ENCODE measurements at places on chromosomes 3 and 15.

DNA sequence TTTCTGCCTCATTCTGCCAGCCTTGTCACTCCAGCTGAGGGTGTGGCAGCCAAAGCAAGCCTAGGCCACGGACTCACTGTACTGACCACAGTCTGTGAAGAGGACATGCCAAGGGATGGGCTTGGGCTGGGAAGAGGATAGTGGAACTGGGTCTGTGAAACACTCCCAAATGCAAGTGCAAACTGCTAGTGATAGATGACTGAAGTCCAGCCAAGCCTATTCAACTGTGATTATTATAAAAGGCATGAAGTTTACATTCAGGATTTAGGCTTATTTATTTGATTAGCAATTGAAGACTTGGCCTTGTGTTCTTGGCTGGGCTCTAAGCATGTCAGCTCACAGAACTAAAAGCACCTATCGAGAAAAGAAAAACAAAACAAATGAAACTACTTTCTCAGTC, 84.9 kb upstream of the UBE2E1 start:
- DNase-seq: no peak

DNA sequence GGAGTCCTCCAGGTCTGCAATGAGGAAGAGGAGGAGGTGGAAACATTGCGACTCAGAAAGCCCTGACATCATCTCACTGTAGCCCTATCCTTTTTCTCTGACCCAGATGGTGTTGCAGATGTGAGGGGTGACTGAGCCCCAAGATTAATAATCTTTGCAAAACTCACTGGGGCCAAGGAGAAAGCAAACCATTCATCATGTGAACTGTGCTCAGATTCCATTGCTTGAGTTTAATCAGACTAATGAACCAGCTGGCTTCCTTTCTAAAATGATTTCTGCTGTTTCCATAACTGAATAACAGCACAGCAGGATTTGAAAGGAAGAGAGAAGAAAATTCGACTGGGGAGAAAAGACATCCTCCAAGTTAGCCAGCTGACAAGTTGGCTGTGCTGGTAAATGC, 13.4 kb upstream of the DGKG start:
- no peak for DNase-seq

- DNase-seq: no peak
These were observed 312.5 kb downstream of the TIGIT start for GRCh38 chr3:114606336-114606735.

DNA sequence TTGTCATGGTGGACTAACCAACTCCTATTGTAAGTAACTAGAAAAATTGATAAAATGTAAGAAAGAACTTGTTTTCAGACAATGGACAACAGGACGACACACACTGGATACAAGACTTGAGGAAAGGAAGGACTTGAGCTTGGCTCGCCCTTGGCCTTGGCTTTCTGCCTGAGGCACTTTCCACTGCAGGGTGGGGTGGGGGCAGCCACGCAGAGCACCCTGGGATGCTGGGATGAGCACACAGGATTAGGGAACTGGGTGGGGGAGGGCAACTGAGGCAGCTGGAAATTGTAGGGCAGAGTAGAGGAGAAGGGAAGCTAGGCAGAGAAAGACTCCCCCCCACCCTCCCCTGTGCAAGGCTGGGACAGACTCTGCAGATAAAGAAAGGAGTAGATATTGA, 25.5 kb upstream of the HHATL start:
- no peak for DNase-seq

GRCh38 chr3:79297245-79297960, 470.4 kb downstream of the ROBO1 start:
- DNase-seq: peak; percentile 76

DNA sequence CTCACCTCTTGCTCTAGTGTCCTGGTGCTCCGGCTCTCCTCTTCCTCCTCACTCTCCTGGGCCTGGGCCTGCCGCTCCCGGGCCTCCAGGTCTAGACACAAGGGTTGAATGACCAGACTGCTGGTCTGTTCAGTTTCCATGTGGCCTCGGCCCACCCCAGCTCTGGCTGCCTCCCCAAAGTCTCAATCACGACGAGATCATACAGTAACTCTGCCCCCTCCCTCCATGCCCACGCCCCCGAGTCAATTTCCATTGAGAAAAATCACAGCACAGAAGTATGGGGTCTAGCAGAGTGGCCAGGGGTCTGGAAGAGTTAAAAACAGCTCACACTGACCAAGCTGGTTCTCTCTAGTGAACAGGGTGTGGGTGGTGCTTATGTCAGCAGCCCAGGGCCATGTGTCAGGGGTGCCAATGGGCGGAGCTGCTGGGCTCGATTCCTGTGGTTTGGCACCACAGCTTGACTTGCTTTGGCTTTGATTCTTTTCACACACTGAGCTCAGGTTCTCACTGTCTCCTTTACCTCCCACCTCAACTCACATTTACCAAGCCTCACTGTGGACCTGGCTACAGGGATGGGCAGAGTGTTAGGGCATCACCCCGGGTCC, 6.9 kb downstream of the C15orf62 start:
- DNase-seq: no peak

DNA sequence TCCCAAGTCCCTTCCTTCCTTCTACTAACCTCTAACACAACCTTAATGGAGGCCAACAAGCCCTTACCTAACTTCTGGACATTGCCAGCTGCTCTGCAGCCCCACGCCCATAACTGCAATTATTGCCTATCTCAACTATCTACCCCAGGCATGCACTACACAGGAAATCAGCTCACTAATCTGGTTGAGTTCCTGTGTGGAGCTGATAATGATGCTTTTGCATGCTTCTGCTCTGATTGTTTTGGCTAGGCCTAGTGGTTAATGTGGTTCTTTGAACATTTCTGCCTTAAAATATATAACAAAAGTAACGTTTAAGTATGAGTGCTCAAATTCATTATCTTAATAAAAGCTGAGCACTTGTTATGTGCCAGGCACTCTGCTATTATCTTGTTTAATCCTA, 463.9 kb downstream of the MFSD1 start:
- no peak for DNase-seq

GRCh38 chr3:30664884-30665283, 58.5 kb downstream of the TGFBR2 start:
- no peak for DNase-seq

DNA sequence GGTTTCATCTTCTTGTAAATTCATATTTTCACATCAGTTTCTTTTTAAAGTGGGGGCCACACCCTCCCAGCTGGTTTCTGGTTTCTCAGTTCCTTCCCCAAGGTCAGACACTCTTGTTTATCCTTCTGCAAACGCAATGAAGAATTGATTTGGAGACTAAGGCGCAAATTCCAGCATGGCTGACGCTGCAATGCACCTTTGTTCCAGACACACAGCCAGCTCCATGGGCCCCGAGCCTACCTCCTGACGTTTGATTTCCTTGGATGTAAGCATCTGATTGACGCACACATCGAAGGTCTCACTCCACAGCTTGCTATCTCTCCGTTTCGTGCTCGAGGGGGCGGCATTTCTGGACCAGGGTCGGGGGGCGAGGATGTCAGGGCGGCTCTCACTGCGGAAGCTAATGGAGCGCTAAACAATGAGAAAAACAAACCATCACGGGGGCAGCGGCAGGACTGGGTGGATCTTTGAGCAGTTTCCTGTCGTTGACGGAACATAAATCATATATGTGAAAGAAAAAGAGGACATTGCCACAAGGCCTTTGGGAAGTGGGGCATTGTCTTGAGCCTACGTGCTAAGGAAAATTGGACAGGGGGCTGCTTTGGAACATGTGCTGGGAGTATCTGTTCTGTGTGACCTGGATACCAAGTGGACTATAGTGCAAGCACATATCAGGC, 46.9 kb downstream of the ARHGEF3 start:
- no peak for DNase-seq

DNA sequence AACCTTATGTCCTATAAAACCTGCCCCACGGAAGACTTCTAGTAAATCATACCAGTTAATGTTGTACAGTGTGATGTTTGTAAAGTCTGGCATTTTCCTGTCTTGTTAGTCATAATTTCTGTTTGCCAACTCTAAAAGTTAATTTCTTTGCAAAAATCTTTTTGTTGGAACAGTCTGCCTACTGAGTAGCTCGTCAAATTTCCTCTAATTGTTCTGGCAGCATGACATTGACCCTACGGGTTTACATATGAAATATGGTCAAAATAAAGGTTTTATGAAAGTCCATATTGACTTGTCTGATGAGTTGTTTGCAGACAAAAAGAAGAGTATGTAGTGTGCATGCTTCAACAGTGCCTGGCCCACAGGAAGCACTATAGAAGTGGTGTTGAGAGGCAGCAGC, 79.8 kb upstream of the SOX2 start:
- DNase-seq: no peak

DNA sequence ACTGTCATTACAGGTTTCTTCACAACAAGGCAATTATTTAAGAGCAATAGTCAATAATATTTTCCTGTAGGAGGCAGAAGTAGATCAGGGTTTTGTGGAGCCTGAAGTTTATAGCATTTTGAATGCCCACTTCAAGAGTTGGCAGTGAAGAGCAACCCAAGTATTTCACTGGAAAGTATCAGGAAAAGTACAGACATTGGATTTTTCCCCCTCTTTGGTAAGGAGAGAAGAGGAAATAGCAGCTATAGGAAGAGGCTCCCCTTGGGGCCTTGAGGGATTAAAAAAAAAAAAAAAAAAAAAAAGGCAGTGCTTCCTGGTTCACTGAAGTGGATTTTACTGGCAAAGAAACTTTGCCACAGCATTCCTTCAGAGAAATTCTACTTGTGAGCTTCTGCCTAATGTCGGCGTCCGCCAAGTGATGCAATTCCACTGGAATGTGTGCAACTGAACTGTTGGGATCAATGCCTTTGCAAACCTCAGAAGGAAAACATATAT, 5.7 kb upstream of the CNTN6 start:
- no peak for DNase-seq

- DNase-seq: no peak
These were observed 7.5 kb downstream of the DET1 start for GRCh38 chr15:88538972-88539371.

DNA sequence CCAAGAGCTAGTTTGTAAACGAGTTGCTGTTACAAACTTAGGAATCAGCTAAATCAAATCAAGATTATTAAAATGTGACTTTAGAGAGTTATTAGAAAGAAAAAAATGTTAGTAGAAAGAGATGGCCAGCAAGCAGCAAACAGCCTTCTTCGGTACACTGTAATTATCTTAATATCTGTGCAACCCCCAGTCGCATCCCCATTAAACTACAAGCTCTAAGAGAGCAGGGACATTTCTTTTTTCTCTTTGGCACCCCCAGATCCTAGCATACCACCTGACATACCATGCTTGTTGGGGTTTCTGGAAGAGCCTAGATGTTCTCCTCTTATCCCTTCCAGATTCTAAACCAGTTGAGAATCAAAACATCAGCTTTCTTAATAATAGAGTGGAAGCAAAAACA, 45.1 kb upstream of the LIPC start:
- DNase-seq: no peak

GRCh38 chr3:141603473-141604035, 116.7 kb downstream of the RASA2 start:
- no peak for DNase-seq

DNA sequence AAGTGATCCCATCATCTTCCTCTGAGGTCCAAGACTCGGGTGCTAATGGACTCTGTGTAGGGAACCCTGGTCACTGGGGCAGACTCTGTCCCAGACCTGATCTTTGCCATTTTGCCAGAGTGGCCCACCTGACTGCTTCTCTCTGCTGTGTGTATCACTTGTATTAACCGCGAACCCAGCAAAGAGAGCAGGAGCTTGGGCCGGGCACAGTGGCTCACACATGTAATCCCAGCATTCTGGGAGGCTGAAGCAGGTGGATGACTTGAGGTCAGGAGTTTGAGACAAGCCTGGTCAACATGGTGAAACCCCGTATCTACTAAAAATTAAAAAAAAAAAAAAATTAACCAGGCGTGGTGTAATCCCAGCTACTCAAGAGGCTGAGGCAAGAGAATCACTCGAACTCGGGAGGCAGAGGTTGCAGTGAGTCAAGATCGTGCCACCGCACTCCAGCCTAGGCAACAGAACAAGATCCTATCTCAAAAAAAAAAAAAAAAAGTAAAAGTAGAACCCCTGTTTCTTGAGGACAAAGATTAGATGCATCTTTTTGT, 32.9 kb upstream of the CYP11A1 start:
- no peak for DNase-seq

- DNase-seq: no peak
These were observed 45.6 kb downstream of the DMXL2 start for GRCh38 chr15:51576911-51577500.

GRCh38 chr3:47421741-47422649, 41.2 kb downstream of the PTPN23 start:
- no peak for DNase-seq

GRCh38 chr3:155704061-155704460, 40.8 kb downstream of the PLCH1 start:
- no peak for DNase-seq

DNA sequence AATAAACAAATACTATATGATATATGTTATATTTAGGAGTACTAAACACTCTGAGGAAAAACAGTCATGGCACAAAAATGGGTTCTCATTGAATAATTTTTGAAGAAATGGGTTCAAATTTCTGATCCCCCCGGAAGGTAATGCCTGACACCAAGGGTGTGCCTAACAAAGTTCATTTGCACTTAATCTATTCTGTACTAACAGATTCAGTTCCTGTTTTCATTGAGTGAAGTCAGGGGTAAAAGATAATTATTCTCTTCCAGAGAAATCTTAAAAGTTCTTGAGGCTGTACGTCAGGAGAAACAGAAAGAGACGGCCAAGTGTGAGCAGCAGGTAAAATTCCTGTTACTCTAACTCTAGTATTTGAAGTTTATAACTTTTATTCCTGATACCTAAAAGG, 34.5 kb upstream of the TMEM42 start:
- DNase-seq: no peak

GRCh38 chr15:36108541-36108940, 470.9 kb upstream of the CDIN1 start:
- DNase-seq: no peak

GRCh38 chr15:84983711-84984110, 2.1 kb downstream of the PDE8A start:
- no peak for DNase-seq

DNA sequence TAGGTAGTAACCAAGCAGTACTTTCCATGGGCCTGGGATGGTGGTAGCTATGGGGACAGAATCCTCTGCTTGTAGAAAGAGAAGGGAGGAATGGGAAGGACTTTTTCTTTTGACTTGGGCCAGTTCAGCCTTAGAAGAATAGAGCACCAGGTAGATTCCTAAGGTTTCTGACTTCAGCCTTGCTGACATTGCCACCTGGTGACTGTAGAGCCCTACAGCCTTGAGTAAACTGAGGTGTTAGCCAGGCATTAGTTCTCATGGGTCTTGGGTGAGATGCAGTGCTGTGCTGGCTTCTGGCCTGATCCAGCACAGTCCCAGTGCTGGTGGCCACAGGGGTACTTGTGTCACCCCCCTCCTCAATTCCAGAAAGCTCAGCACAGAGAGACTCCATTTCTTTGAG, 171.1 kb downstream of the ZBBX start:
- DNase-seq: no peak

All from NCI-H2107 (cell line).